ELF-1 (cell line): ENCODE measurements at places on chromosomes 2 and 18.

- DNase-seq = no peak
Observed at GRCh38 chr2:44285174-44285573, 9.9 kb downstream of the SLC3A1 start.

DNA sequence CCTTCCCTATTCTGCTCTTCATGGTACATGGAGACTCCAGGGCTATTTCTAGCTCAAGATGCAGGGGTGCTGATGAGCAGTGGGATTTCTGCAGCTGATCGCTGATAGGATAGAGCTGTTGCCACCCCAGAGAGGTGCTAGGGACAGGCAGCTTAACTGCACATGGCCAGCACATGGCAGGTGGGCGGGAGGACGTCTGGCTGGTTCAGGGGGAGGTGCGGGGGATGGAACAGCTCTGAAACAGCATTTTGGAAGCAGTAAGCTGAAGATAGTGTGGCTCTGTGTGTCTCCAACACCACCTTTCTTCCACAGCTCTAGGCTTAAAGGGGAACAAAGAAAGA, 151.9 kb upstream of the PELI1 start:
- no peak for DNase-seq

GRCh38 chr2:74418312-74418711, 3.1 kb downstream of the C2orf81 start:
- no peak for DNase-seq

GRCh38 chr18:42157420-42157819, 202.4 kb downstream of the PIK3C3 start:
- DNase-seq = no peak

DNA sequence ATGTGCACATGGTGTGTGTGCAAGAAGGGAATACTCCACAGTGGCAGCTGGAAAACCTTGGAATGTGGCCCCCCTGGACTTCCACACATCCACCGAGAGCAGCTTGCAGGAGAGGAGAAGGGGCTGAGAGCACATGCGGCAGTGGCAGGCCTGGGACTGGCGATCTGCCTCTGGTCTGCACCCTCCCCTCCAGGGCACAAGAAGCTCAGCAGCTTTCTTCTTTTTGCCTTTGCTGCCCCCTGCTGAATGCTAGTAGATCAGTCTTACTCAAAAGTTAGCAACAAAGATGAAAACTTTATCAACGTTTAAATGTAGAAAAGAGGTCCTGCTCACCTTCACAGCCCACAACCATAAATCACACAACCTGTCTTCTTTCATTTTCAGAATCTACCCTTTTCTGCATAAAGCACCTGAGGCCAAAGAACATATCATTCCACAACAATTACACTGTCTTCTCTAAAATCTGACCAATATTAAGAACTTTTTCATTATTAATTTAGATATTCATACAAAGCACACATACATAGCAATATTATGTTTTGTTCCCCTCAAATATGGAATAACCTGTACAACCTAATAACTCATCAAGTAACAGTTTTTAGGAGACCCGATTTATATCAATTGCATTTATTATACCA, 34.6 kb downstream of the TGFBRAP1 start:
- peak; percentile 82 for DNase-seq

DNA sequence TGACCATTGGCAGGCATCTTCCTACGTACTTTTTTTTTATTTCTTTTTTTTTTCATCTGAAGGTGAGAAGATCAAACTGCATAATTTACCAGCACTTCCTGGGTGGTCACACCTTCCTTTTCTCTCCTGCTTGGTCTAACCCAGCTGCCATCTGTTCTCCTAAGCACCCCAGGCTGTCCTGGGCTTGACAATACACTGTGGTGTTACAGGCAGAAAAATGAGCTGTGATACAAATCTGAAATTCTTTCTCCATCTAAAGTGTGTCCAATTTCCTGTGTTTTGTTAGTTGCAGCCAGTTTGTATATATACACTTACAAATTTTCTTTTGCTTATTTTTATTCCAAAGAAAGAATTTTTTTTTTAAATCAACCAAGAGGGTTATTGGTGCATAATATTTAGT, 786.0 kb upstream of the ZEB2 start:
- DNase-seq = peak; percentile 5

GRCh38 chr2:121754851-121755236, 607 bp upstream of the TSN start:
- no peak for DNase-seq

GRCh38 chr2:239399433-239399920, 1.3 kb downstream of the HDAC4 start:
- peak; percentile 60 for DNase-seq

GRCh38 chr2:109089602-109090300, 39.3 kb upstream of the SH3RF3 start:
- no peak for DNase-seq

DNA sequence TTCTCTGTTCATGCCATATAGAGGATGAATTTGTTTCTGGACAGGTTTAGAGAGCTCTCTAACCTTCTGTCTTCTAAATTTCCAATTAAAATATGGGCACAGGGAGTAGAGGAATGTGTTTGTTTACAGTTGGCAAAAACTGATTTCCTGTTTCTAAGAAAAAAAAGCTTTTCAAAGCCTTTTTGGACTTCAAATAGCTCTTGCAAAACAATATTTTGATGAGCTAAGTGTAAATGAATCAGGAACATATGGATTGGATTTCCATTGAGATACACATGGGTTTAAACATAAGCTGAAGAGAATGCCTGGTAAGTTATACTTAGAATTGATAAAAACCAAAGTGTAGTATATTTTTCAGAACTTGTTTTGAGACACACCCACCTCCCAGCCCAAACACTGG, 677.5 kb downstream of the NYAP2 start:
- no peak for DNase-seq

DNA sequence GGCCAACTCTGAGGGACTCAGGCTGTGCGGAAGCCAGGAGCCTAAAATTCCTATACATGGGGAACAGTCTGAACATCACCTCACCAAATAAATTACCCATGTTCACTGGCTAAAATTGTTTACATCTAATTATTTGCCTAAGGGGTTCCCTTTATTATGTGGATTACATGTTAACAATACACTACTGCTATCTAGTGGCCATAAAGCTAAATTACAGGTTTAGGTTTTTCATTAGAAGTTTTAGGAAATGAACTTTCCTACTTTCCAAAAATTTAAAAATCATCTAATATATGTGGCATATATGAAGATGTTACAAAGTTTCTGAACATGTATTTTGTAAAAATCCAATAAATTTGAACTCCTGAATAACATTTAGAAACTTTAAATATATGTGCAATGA, 40.3 kb downstream of the PLA2R1 start:
- no peak for DNase-seq
